Stimulated activated CD4-positive, alpha-beta T cell treated with anti-CD3 and anti-CD28 coated beads, TNF-alpha, amount 100 ng/mL, for 48 hours (primary cell): ENCODE measurements at places on chromosomes 5 and 9.

GRCh38 chr9:98502976-98503325 lies 205.8 kb downstream of the GABBR2 start:
- DNase-seq: no peak

- DNase-seq: no peak
These were observed 1147.5 kb upstream of the C9orf72 start for GRCh38 chr9:28720746-28721145.

DNA sequence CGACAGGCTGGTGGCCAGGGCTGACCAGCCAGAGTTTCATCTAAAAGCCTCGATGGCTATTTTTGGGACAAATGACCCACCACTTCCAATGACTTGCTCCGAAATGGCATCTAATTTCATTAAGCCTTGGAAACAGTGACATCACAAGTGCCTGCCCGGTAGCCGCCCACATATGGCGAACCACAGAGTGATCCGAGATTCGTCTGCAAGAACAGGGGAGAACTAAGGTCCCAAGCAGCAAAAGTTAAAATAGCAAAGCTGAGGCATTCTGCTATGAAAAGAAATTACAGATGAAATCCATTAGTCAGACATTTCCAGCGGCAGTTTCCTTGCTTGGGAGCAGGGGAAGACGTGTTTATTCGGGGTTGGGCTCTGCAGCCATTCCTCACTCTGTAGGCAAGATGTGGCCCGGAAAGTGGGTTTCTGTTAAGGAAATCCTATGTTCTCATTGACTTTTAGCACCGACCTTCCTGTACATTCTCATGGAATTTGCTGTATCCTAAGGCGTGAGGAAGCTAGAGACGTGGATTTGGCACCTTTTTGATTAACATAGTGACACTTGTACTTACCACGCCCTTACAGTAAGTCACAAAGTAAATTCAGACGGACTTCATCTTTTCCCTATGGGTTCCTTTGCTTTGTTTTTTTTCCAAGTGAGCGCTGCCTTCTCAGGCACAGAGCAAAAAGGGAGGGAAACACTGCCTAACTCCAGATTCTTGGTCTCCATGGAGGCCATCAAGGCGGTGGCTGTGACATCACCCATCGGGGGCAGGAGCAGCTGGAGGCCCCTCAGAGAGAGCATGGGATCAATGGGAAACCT lies 45.1 kb downstream of the ERGIC1 start:
- no peak for DNase-seq

- no peak for DNase-seq
These were observed 118.7 kb upstream of the CD180 start for GRCh38 chr5:67315082-67315989.

- DNase-seq: no peak
These were observed 95.8 kb downstream of the BRINP1 start for GRCh38 chr9:119273325-119273904.

DNA sequence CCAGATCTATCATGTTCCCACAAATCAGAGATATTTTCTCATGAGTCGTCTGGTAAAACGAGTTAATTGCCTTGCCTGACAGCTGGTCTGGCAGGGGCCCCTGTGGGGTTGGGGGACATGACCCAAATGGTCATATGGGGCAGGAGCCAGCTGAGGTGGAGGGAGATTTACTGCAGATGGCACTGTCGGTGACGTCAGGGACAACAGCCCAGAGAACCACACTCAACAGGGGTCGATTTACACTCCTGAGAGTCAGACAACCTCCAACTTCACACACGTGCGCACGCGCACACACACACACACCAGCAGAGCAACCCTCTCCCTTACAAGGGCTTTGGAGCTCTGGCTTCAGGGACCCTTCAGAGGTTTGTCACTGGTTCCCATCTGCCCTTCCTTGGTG lies 23.4 kb upstream of the GABRP start:
- no peak for DNase-seq

GRCh38 chr5:65811004-65811403 lies 89.0 kb downstream of the NLN start:
- no peak for DNase-seq

GRCh38 chr5:137622850-137623249 lies 113.0 kb downstream of the KLHL3 start:
- DNase-seq: no peak

DNA sequence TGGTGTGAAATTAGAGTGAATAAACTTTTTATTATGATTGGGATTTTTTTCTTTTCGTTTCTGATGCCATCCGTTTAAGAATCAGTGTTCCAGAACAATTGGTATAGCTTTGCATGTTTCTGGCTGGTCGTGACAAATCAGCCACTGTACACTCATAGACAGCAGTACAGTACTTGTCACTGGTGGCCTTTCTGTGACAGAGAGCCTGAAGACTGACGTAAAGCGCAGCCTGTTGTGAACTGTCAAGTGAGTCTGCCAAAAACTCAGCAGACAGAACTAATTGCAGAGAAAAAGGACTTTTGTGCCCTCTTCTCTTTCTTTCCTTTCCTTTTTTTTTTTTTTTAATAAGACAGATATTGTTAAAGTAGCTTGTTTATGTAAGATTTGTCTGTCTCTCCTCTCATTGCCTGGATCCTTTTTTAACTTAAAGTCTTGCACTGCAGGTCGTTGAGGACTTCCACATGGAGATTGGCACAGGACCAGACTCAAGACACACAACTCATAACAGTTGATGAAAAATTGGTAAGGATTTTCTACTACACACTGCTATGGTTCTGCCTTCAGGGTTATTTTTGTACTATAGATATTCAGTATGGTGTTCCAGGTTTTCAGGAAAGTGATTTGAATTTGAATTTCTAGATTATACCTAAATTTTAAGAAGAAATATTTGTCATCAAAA lies 42.7 kb downstream of the NDUFS4 start:
- no peak for DNase-seq

DNA sequence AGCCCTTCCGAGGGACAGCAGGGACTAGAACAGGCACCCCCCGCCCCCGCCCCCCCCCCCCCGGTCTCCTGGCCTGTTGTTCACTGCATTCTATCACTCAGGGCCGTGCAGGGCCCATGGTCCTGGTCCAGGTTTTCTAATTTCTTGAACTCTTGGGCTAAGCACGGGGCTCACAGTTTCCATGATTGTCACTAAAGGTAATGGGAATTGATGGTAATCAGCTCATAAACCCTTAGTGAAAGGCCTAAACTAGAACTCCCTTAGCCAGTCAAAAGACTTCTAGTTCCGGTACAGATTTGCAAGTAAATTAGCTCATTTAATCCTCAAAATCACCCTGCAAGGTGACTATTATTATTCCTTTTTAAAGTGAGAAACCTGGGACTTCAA lies 14.7 kb upstream of the PWWP2A start:
- no peak for DNase-seq

DNA sequence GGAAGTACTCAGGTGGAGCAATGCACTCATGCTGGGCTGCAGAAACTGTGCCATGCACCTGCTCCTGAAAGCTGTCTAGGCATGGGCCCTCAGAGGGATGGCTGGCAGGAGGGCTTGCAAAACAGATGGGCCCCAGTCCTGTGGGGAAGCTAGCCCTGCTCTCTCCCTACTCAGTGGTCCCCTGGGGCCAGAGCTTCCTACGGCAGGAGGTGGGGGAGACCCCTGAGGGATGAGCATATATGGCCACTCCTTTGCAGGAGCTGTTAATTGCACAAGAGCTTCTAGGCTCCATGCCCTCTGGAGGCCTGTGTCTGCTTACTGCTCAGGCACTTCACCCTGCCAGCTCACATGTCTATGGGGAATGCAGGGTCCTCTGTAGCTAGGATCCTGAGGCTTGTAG lies 545.3 kb upstream of the PTPRD start:
- no peak for DNase-seq

- no peak for DNase-seq
These were observed 82.2 kb upstream of the RANBP3L start for GRCh38 chr5:36383942-36384341.

- no peak for DNase-seq
These were observed 21.6 kb downstream of the KLF9 start for GRCh38 chr9:70392850-70393249.

- DNase-seq: no peak
These were observed 25.6 kb downstream of the BTF3 start for GRCh38 chr5:73523861-73524260.

- no peak for DNase-seq
These were observed 4.1 kb upstream of the GPR107 start for GRCh38 chr9:130049431-130050210.

DNA sequence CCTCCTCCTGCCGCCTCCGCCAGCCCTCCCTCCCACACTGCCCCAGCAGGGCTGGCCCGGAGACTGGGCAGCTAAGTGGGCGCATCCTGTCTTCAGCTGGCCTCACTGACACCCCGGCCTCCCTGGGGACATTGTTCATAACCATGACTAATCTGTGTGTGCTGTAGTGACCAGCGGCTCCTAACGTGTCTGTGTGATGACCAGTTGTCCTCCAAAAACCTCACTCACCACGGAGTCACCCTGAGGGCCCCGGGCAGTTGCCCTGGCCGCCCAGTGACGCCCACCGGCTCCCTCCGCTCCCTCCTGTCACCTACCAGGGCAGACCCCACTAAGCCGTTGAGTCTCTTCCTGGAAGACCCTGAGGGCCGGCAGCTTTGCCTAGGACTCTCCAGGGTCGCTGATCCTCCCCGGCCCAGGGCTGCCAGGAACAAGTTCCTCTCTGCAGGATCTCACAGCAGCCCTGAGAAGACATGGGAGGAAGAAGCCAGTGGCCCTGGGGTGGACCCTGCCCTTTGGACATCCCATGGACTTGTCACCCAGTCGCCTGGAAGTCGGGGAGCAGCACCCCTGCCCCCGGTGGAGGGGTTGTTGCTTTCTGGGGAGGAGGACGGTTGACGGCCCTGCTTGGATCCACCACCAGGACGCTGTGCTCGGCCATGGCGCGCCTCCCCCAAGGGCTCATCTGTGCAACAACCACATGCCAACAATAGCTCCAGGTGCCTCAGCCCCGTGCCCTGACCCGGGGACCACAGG lies 110.2 kb upstream of the LMX1B start:
- DNase-seq: no peak

GRCh38 chr9:69888856-69889585 lies 68.4 kb downstream of the CFAP95 start:
- no peak for DNase-seq

- DNase-seq: peak; percentile 18
These were observed 55.3 kb upstream of the IL17B start for GRCh38 chr5:149434162-149435014.

GRCh38 chr5:63439537-63439936 lies 522.7 kb downstream of the HTR1A start:
- DNase-seq: no peak

DNA sequence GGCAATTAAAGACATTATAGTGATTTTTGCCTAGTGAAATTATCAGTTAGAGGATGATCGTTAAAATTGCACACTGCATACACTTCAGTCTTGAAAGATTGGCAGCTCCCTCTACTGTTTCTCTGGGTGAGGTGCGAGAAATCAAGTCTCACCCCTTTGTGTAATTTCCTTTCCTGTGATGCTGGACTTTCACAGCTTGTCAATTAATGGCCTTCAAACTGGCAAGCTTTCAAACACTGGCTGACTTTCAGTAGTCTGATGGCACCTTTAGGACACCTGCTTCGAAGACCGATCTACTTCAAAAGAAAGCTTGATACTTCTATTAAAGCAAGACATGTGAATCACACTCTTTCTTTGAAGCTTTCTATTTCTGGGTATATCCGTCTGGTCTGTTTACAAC lies 706.7 kb upstream of the PTPRD start:
- no peak for DNase-seq
